ENCODE measurements at places on chromosomes 4 and X.

DNA sequence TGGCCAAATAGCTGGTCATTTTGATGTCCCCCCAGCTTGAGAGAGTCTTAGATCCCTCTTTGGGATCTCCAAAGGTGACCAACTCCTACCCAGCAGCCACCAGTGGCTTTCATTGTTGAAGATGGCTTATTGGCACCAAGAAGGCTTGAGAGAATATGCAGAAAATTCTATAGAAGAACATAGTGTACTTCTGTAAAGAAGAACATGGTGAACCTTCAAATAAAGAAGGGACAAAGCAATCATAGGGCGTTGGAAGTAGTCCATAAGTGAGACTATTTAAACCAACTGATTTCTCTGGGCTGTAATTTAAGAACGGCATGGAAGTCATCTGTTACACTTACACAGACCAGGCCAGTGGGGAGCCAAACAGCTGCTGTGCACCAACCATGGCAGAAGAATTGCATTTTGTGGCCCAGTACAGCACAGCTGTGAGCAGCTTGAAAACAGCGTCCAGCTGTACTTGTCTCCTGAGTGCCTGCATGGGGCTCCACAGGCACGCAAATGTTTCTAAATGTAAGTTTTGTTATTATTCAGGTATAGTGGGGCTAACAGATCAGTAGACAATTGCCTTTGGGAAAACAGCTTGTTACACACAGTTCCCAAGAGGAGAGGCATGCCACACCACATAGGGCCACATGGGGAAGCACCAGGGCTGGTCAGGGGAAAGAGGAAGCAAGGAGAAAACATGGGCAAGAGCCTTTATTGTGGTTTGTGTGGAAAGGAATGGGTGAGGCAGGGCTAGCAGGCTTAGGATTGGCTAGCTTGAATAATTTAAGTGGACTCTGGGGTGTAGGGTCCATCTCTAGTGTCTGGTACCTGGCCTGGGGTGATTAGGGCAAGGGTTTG lies 125.0 kb downstream of the ARHGAP6 start:
- no peak for DNase-seq

- DNase-seq: no peak
Observed at GRCh38 chrX:112536544-112536943, 143.2 kb downstream of the LHFPL1 start.

DNA sequence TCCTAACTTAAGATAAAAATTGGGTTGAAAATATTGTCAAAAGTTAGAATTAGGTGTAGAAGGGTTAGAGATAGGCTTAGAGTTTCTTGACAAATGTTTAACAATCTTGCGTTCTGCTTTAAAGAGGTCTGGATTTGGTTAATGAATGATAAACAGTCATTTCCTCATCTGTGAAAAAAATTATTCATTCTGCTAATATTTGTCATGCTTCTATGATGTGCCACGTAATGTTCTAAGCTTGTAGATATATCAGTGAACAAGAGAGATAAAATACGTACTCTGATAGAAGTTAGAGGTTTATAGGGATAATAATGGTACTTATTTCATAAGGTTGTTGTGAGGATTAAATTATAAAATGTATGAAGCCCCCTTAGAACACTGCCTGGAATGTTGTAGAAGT lies 443.0 kb upstream of the GALNT7 start:
- DNase-seq: no peak

- DNase-seq: no peak
Observed at GRCh38 chrX:118337687-118338086, 8.2 kb upstream of the WDR44 start.

DNA sequence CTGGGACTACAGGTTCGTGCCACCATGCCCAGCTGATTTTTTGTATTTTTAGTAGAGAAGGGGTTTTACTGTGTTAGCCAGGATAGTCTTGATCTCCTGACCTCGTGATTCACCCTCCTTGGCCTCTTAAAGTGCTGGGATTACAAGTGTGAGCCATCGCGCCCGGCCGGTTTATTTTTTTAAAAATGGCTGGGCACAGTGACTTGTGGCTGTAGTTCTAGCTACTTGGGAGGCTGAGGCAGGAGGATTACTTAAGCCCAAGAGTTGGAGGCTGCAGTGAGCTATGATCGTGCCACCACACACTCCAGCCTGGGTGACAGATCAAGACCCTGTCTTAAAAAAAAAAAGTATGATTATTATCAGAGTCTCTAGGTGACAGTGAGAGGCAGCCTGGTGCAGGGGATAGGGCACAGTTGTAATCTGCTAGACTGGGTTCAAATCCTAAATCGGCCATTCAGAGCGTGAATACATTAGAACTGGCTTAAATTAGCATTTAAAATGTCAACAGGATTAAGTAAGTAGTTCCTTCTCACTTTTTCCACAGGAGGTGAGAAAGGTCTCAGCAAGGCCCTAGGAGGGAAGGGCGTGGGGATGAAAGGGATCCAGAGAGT lies 435 bp upstream of the MGST2 start:
- DNase-seq: no peak

DNA sequence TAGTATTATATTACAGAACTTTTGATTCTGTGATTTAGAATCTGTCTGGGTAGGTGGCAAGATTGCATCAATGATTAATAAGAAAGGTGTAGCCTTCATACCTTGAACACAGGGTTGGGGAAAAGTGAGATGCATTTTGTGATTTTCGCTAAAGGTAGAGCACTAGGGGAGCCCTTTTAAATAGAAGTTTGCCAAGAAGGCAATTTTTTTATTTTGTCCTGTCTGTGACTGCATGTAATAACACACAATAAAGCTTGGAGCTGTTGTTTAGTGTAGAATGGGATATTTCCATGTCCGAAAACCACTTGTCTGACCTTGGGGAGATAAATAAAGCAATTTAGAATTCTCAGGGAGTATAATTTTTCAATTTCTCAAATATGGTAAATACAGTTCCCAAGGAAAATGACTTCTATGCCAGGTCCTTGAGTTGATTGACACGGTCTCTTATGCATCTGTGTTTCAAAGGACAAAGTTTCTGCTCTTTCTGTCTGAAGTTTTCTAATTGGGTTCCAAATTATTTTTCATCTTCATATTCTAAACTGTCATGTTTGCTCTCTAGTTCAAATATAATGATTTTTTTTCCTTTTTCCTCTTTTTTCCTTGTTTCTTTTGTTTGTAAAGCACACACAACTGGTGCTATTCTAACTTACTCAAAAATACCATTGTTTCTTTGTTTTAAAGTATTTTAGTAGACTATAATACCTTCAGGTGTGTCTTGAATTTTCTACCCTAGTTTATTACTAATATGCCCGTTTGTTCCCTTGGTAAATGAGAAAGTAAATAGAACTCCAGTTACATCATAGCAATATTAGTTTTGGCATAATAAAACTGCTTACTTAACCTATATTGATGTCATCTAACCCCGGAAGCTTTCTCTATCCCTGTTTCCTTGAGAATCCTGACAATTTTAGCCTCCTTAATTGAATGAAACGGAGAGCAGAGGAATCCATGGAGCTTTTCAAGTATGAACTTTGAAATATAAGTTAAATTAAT lies 87.8 kb upstream of the BMPR1B start:
- DNase-seq: no peak

- DNase-seq: no peak
Observed at GRCh38 chrX:33183361-33183760, 28.0 kb downstream of the DMD start.

DNA sequence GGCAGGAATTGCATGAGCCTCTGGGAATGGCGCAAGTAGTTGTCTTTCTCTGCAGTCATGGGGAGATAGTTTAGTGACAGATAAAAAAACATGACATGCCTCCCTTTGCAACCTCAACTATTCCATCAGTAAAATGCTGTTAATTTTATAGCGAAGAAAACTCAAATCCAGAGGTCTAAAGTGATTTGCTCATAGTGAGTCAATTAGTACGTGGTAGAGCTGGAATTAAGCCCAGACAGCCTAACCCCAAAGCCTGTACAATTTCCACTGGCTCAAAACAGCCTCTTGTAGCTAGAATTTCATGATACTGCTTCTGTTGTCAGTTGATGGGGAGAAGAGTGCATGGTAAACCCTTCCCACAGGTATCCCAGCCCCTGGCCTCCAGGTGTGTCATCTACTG lies 81.3 kb upstream of the TRPC5 start:
- no peak for DNase-seq

DNA sequence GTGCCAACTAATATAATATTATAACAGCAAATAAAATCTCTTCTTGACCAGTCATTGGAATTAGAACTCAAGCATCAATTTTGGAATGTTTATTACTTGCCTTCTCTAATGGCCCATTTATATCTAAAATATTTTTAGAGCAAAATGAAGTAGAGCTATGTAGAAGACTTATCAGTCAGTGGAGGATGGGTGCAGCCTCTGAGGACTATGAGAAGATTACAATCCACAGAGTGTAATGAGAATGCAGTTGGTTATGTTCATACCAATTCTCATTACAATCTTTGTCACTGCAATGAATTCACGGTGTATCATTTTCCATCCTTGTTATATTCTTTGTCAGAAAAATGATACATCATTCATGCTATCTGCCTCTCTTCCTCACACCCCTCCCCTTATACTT lies 878.1 kb downstream of the CENPC start:
- DNase-seq: no peak

DNA sequence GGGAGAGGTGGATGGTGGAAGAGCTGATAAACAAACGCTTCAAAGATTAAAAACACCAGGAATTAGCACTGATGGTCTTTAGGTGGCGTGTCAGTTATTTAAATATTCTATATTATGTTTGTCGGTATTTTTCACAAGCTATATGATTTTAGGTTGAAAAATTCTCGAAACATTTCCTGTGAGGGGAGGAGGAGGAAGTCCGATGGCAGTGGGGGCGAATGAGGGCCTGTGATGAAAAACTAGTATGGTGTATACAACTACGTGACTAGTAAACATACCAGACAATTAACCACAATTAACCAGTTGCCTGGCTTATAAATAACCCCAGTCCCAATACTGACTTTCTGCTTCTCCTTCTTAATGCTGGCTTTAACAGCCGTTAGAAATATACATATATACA lies 595 bp upstream of the NAP1L2 start:
- DNase-seq: no peak

GRCh38 chr4:113635739-113636437 lies 125.7 kb downstream of the CAMK2D start:
- no peak for DNase-seq

- DNase-seq: no peak
Observed at GRCh38 chr4:48297256-48297846, 27.7 kb upstream of the TEC start.

GRCh38 chr4:1768367-1769034 lies 24.6 kb upstream of the FGFR3 start:
- DNase-seq: no peak

- DNase-seq: no peak
Observed at GRCh38 chr4:25172961-25173915, 13.0 kb upstream of the SEPSECS start.

GRCh38 chrX:119087121-119087520 lies 14.3 kb downstream of the CT47C1 start:
- no peak for DNase-seq

GRCh38 chr4:16860516-16860915 lies 37.9 kb downstream of the LDB2 start:
- no peak for DNase-seq

DNA sequence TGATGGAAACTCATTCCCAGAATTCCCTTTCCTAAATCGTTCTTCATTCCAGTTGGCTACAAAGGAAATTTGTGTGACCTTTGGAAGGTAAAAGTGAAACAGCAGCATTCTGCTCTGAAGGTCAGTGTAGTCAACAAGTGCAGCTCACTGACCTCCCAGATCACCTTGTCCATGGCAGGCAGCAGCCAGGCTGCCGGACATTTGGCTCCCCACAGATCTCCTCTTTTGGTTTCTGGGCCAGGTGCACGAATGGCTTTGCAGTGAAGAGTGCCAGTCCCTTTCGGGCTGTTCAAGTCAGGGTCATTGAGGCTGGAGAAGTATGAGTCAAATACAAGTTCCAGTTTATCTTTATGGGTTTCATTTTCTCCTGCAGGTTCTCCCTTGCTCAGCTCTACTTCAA lies 14.3 kb downstream of the GPRIN3 start:
- no peak for DNase-seq

- no peak for DNase-seq
Observed at GRCh38 chr4:69075061-69075792, 21.0 kb upstream of the UGT2B7 start.

- no peak for DNase-seq
Observed at GRCh38 chrX:39653691-39654090, 444.1 kb downstream of the BCOR start.

GRCh38 chrX:13755254-13755653 lies 20.7 kb downstream of the OFD1 start:
- DNase-seq: no peak
